Endodermal cell (in vitro differentiated cells): ENCODE measurements at places on chromosomes 11 and 22. TPM values are rescaled to one million over a fixed set of nuclear protein-coding genes. Genes with fewer than 3 reads are reported as not detected.

The TRIM6 gene
- 21.6 to 27.5 TPM (median 26.1 TPM) in 3 replicates for total RNA-seq

The KRTAP5-10 gene
- not detected in 2 replicates for total RNA-seq

The POLR3H gene
- 32.6 and 32.9 TPM in 2 replicates for total RNA-seq

The PRR5L gene
- 5.0 to 18.4 TPM (median 7.2 TPM) in 3 replicates for total RNA-seq

The TIGD3 gene
- 0.67 to 1.0 TPM (median 0.70 TPM) in 3 replicates for total RNA-seq

The MMP13 gene
- not detected in 2 replicates for total RNA-seq

The FGF19 gene
- 0.40 to 0.66 TPM (median 0.61 TPM) in 3 replicates for total RNA-seq

The NPAS4 gene
- total RNA-seq, result not detected in 2 replicates

The OR4C45 gene
- total RNA-seq, result not detected in 3 replicates

The MS4A7 gene
- total RNA-seq, result not detected in 3 replicates

The POU2AF1 gene
- 0.36 and 0.77 TPM in 2 replicates for total RNA-seq

The MS4A6E gene
- total RNA-seq, result not detected in 2 replicates

The TMA7B gene
- total RNA-seq, result not detected in 2 replicates
